ENCODE measurements at places on chromosomes 6 and 20.

DNA sequence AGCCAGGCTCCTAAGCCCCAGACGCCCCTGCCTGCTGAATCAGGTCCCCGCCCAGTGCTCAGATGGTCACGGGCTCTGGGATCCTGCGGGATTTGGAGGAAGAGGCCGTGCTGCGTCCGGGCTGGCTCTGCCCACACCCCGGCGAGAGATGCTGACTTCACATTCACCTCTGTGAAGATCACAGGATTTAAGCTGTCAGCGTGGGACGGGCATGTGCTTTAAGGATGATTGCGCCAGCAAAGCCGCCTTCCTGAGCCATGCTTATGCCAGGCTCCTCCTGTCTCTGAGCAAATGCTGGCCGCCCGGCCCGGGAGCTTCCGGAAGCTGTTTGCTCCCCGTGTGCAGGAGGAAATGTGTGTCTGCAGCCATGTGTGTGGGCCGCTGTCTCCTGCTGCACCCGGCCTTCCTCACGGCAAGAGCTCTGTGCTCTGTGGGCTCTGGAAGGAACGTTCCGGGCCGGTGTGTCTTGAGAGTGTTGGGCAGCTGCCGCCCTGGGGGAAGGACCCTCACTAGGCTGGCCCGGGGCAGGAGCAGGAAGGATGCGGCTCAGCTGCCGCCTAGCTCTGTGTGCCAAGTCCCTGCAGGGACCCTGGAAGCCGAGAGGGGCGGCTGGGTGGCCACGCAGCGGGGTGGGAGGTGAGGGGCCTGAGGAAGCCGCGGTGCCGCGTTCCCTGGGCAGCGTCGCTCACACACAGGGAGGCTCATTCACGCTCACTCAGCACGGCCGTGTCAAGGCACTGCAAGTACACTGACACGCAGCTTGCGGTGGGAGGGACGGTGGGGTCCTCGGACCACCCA is 19.0 kb upstream of the BHLHE23 start:
- DNase-seq = no peak

DNA sequence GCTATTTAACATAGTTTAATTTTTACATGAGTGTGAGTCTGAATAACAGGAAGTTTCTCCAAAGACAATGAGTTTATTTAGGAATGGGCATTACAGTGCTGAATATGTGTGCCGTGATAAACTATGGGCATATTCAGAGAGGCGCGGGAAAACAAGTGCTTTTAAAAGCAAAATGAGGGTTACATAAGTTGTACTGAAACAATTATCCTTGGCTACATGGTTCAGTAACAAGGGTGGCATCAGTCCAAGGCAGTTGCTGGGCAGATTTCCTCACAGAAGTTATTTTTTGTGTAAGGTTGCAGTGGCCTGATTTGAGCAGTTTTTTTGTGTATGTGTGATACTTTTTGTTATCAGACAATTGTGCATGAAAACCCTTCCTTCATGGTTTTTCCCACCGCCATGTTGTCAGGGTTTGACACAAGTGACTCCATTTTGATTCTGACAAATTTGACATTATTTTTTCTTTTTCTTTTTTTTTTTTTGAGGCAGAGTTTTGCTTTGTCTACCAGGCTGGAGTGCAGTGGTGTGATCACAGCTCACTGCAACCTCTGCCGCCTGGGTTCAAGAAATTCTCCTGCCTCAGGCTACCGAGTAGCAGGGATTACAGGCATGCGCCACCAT is 22.3 kb upstream of the PXDC1 start:
- DNase-seq = no peak

DNA sequence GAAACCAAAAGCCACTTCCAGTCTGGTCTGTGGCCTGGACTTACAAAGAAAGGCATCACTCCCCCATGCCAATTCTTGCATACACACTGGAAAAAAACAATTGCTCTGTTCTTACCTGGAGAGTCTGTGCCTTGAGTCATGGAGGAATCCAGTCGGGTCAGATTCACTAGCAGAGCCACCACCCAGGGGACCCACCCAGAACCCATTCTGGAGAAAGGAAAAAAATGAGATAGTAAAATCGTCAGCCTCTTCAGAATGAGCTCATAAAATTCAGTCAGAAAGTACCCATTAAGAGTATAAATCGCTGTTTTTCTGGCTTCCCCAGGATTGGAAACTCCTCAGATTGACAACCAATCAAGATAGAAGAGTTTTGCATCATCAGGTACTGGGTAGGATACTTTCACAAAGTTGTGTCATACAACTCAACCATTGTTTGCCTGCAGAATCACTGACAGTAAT is at the start of gene HLA-DOB:
Gene HLA-DOB, minus strand, starts transcription at position 257 of the 459 bp plus-strand sequence. Its CDS starts 51 bp downstream, at position 206.
- DNase-seq = no peak

- no peak for DNase-seq
These were observed 152.5 kb upstream of the MAP3K7 start for GRCh38 chr6:90739339-90739738.

DNA sequence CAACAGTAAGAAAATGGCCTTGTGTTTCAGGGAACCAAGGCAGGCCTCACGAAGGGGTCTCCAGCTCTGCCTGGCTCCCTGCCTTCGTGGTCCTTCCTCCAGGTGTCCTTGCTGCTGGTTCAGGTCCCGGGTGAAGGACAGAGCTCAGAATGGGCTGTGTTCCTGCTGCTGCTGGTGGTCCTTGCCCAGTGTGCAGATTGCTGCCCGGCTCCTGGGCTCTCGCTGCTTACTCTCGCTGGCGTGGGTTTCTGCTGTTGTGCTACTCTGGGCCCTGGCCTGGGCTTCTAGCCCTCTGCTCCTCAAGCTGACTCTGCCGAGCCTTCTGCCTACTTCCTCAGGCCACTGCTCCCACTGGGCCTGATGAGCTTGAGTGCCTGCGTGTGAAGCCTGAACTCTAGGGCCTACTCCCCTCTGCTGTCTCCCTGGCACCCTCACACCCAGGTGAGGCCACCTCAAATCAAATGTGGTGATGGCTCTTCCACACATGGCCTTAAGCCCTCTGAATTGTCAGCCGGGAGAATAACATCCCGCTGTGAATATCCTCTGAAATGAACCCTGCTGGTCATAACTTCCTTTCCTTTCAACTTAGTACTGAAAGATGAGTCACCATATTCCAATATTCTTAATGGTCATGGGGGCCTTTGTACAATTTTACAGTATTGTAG is 171.6 kb downstream of the FOXC1 start:
- DNase-seq = no peak

GRCh38 chr6:3290149-3290930 is 31.6 kb downstream of the PSMG4 start:
- DNase-seq = no peak

- no peak for DNase-seq
These were observed 3.6 kb upstream of the MICA start for GRCh38 chr6:31399589-31400466.

GRCh38 chr6:70180901-70181599 is 121.8 kb downstream of the COL9A1 start:
- DNase-seq = no peak

- no peak for DNase-seq
These were observed 457.3 kb downstream of the TBC1D32 start for GRCh38 chr6:120876931-120877330.

DNA sequence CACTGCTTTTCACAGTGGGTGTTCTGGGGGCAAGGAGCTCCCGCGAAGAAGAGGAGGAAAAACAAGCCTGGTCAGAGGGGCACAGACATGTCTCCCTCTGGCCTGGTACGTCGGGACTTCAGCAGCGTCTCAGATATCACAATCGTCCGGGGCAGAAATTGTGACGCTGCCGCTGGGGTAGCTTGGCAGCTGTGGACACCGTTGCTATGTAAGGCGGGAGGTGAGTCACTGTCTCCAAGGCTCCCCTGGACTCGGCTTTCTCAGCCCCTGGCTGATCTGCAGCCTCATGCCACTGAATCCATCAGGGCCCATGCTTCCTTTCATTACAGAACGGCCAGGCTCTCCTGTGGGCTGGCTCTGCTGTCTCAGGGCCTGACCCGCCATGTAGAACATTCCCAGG is 98.7 kb downstream of the SULF2 start:
- DNase-seq = no peak

DNA sequence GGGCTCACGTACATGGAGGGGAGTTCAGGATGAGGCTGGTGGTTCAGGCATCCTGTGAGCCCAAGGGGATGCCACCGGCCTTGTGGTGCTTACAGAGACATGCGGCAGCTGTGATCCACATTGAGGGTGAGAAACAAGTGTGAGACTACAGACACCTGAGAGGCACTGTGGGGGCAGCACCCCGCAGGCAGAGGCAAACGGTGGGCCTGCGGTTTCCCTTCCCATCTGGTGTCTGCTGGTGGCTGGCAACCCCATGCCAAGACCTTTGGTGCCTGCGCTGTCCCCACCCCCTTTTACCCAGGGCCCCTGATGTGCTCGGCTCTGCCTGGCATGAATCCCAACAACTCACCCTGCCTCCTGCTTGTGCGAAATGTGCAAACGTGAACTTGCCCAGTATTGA is 42.0 kb downstream of the ERMARD start:
- no peak for DNase-seq

Data from stimulated activated CD8-positive, alpha-beta memory T cell treated with anti-CD3 and anti-CD28 coated beads, Interleukin-4, amount 100 ng/mL, for 24 hours (primary cell).